ENCODE measurements at places on chromosomes 3 and 15.

DNA sequence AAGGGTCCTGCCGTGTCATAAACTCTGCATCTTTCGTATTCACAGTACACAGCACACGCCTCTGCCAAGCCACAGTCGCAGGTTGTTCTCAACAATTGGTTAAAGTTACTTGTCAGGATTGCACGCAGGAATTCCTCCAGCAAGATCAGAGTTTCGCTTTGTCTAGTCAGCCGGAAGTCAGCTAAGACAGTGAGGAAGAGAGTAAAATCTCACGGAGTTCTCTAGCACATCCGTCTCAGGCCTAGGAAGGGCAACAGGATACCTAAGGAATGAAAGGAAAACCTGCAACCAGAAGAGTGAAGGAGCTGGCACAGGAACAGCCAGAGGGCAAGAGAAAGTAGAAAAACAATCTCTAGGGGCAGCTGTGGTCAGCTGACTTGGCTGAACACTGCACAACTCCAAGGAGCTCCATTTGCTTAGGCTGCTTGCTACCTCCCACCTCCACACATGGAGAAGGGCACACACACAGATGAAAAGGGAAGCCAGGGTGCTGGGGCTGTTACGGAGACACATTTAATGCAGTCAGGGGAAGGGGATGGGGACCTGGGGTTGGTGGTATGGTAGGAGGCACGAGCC is 23.7 kb downstream of the RORA start:
- DNase-seq, result no peak

DNA sequence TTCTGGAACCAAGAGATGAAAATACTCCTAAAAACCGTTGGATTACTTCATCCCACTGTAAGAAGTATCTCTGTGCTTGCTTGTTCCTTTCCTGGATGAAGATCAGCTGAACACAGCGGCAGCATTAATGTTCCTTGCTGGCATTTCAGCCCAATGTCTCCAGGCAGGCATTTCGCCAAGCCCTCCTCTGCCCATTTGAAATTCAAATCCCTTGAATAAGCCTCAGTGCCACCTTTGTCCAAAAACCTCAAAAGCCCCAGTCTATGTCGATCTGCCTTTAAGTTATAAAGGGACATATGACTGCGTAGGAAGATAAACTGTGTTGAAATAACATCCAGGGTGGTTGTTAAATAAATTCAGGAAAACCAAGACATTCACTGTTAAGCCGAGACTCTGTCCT is 156.8 kb upstream of the PDZRN3 start:
- DNase-seq, result no peak

GRCh38 chr3:132325634-132326033 is 8.4 kb downstream of the ACP3 start:
- no peak for DNase-seq

DNA sequence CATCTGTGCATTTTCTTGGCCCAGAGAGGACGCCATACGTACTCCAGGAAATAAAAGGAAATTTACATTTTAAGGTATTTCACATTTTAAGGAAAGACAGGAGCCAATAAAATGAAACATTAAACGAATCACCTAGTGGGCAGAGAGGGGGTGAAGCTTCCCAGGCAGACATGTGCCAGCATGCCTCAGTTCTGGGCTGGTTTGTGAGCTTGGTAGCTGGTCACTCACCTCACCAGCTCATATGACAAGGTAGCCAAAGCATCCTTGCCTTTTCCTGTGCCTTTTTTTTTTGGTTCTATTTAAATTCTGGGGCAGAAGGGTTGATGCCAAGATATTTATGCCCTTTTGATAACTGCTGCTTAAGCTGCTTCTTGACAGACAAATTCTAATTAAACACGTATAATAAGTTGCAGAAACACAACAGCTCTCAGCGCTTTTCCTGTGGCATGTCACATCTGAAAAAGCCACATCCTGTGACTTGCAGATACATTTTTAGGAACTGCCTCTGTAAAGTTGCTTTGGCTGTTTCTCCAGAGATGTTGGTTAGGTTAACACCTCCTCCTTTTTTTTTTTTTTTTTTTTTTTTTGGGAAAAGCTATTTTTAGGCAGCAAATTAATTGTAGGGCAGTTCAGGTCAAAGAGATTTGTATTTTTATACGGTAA is 218.6 kb downstream of the PDCD6IP start:
- DNase-seq, result no peak

DNA sequence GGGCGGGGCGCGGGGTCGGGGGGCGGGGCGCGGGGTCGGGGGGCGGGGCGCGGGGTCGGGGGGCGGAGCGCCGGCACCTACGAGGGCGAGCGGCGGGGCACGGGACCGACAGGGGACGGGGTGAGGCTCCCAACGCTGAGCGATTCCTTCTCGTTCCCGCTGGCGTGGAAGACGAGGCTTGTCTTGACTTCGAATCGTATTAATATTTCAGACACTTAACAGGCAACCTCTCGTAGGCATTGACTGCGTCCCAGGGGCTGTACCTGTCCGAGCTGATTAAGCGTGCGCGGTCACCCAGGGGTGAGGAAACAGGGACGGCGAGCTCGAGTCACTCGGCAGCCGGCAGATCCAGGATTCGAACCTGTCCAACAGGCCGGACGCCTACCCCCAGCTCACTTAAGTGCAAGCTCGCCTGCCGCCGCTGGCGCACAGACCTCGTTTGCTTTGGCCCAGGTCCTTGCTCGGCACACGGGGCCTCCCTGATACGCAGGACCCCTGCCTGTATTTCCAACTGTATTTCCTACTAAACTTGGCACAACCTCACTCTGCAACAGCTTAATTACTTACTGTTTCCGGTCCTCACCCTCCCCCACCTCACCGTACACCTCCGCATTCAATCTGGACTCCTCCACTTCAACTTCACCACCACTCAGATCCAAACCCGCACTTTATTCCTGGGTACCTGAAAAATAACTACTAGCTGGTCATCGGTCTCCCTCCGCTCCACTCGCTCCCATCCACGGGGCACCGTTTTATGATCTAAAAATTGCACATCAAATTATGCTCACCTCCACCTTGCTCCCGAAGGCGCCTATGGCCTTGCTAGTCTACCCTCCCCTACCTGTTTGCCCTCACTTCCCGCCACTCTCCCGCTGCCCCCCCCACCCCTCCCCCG is 722 bp upstream of the ZXDC start:
- peak; percentile 11 for DNase-seq

GRCh38 chr3:147890114-147890513 is 480.9 kb downstream of the ZIC1 start:
- no peak for DNase-seq

DNA sequence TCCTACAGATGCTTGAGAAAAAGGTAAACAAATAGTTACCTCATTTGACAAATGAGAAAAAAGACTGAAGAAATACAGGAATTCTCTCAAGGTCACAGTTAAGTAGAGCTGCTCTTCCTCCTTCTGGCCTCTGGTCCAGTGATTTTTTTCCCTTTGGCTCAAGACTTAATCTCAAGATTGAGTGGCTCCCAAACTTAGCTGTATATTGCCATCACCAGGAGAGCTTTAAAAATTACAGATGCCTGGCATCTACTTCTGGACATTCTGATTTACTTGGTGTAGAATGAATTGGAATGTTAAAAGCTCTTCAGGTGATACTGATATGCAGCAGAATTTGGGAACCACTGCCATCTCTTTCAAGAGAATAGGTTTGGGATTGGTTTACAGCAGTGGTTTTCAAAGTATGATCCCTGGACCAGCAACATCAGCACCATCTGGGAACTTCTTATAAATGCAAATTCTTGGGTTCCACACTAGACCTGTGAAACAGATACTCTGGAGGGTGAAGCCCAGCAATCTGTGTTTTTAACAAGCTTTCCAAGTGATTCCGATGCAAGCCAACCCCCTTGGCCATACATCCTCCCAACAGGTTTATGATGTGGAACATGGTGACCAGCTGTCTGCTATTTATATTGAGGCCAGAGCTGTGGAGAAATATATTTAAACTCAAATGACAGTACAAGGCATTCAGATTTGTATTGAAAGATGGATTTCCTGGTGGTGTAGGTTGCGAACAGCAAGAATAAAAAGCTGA is 333.0 kb upstream of the RARB start:
- no peak for DNase-seq

Measured in T-helper 1 cell (primary cell).